ENCODE measurements at places on chromosomes 12 and 14. TPM values are rescaled to one million over a fixed set of nuclear protein-coding genes. Genes with fewer than 3 reads are reported as not detected.
A peak's percentile ranks its signal among the peaks of the same experiment; 100 is the strongest.

DNA sequence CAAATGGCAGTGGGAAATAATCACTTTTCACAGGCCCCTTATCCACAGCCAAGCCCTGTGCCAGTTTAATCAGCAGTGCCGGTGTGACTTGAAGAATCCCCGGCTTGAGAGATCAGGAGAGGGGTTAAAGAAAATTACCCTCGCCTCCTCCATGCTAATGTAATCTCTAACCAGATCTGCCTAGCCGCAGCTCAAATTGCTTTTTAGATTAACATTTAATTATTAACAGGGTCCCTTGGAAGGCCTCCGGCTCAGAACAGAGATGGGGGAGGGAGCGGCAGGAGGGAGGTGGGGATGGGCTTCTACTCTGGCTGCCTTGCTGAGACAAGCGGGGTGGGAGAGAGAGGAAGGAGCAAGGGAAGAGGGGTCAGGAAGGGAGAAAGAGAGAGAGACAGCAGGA, 24.0 kb downstream of the FAM222A start:
- no peaks in the 10 kb centered on the region for H3K4me1 ChIP-seq
- peaks cover 7% of the 10 kb centered on the region for H3K27me3 ChIP-seq
- no peak overlapping the region for H3K4me3 ChIP-seq
- H3K36me3 ChIP-seq, result no peaks in the 10 kb centered on the region

DNA sequence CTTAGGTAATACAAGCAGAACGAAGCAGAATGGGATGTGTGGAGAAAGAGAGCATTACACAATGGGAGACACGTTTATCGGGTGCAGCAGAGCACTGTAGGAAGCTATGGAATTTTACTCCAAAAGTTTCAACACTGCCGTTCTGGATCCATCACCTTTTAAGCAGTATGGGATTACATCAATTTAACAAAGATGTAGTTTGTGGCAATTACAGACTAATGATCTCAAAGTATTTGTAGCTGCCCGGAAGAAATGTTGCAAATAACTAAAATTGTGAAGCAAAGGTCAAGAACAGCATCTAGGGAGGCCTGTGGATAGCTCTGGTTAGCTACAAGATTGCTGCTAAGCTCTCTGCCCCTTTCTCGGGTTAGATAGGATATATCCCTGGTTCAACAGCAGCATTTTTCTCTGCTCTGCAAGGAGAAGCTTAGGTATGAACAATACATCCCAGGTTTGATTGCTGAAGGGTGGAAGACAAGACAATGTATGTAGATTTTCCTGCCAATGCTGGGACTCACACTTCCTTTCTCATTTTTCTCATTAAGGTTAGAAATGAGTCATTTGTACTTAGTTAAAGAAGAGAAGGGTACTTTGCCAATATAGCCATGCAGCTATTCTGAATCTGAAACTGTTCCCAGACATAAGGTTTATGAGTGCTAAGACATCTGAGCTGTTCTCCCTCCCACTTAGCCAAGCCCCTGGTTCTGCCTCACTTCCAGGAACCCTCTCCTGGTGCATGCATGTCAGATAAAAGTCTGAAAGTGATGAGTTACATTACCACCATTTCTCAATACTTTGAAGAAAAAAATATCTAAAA, 75.0 kb upstream of the HIF1A start:
- DNase-seq, result no peak
- no peaks in the 10 kb centered on the region for H3K4me1 ChIP-seq
- H3K4me3 ChIP-seq, result no peak overlapping the region
- H3K27ac ChIP-seq, result no peak overlapping the region

- DNase-seq, result no peak
- no peak overlapping the region for H3K27ac ChIP-seq
- H3K4me3 ChIP-seq, result no peak overlapping the region
- no peaks in the 10 kb centered on the region for H3K36me3 ChIP-seq
- H3K4me1 ChIP-seq, result no peaks in the 10 kb centered on the region
Measured at GRCh38 chr12:93018610-93019009, 89.5 kb upstream of the EEA1 start.

DNA sequence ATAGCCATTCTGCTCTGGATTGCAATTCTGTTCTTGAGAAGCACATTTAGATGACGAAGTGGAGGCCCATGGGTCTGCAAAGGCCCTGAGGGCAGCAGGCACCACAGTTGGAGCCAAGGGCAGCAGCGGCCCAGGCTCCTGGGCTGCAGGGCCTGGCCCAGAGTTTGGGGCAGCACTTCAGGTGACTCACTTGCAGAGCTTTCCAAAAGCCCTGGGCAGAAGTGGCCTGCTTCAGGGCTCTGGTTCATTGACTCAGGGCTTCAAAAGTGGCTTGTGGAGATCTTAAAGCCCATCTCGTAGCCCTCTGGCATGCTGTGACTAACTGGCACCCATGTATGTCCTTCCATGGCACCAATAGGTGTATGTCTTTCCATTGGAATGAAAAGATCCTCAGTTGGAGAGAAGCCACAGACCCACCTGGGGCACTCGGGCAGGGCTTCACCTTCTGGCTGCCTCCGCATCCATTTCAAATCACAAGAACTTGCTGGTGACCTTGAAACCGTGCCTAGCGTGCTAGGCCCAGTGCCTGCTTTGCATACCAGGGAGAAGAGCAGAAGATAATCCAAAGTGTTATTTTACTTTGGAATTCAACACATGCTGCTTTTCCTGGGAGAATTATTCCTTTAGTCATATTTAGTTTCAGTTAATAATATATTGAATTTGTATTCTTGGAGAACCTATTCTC, 106.7 kb downstream of the PRMT8 start:
- H3K27me3 ChIP-seq, result no peaks in the 10 kb centered on the region
- no peaks in the 10 kb centered on the region for H3K36me3 ChIP-seq
- H3K4me1 ChIP-seq, result no peaks in the 10 kb centered on the region
- DNase-seq, result peak; percentile 36
- no peak overlapping the region for H3K27ac ChIP-seq
- no peak overlapping the region for H3K4me3 ChIP-seq

GRCh38 chr14:76710056-76711010, 50.9 kb upstream of the VASH1 start:
- H3K36me3 ChIP-seq, result no peaks in the 10 kb centered on the region
- DNase-seq, result no peak
- H3K27ac ChIP-seq, result no peak overlapping the region
- no peaks in the 10 kb centered on the region for H3K27me3 ChIP-seq

GRCh38 chr12:109764123-109764522, 50.5 kb downstream of the FAM222A start:
- no peaks in the 10 kb centered on the region for H3K36me3 ChIP-seq
- peaks cover 8% of the 10 kb centered on the region for H3K4me1 ChIP-seq
- H3K27me3 ChIP-seq, result no peaks in the 10 kb centered on the region
- no peak overlapping the region for H3K4me3 ChIP-seq

DNA sequence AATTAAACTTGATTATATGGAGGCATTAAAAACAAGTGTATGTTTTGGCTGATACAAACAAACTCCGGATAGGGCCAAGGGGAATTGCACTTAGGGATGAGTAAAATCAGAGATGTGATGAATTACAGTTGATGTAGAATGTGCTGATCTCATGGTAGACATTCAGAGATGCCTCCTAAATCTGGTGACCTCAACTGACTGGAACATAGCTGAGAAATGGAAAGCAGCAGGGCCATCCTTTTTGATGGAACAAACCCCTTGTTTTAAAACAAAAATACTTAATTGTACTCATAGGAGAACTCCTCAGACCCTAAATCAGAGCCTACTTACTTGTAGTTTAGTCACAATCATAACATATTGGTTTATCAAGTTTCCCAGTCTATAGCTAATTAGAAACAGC, 122.8 kb downstream of the C12orf75 start:
- no peak overlapping the region for H3K4me3 ChIP-seq
- no peaks in the 10 kb centered on the region for H3K4me1 ChIP-seq
- no peaks in the 10 kb centered on the region for H3K36me3 ChIP-seq
- H3K27ac ChIP-seq, result no peak overlapping the region

DNA sequence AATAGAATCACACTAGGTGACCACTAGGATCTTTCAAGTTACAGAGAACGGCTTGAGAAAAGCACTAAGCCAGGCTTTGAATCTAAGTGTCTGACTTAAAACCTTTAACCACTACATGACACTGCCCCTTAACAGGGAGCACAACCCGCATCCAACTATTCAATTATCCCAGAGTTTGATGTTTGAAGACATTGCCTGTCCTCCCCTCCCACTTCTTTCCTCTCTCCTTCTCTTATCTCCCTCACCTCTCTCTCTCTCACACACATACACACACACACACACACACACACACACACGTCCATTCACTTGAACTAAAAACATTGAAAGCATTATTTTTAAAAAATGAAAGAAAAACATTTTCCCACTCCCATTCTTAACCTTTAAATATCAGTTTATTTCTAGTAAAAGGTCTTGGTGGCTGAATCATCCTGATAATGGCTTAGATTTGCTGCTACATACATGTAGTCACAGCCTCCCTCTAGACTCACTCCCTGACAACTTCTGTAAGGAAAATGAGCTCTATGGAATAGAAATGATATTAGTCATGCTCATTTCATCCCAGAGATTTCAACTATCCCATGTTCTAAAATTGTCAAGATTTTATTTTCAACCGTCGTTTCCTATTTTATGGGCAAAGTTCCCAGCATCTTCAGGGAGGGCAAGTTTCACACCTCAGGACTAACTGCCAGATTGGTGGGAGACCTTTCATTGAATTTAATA, 53.5 kb upstream of the RAP1B start:
- no peak overlapping the region for H3K4me3 ChIP-seq
- no peaks in the 10 kb centered on the region for H3K36me3 ChIP-seq
- no peak overlapping the region for H3K27ac ChIP-seq
- DNase-seq, result no peak

GRCh38 chr14:32185097-32185496, 16.7 kb upstream of the RNU6-7 start:
- no peak for DNase-seq
- H3K36me3 ChIP-seq, result no peaks in the 10 kb centered on the region
- no peaks in the 10 kb centered on the region for H3K27me3 ChIP-seq
- H3K4me1 ChIP-seq, result no peaks in the 10 kb centered on the region

GRCh38 chr14:59857328-59857727, 13.2 kb downstream of the RTN1 start:
- H3K36me3 ChIP-seq, result no peaks in the 10 kb centered on the region
- no peak for DNase-seq
- H3K4me3 ChIP-seq, result no peak overlapping the region
- no peaks in the 10 kb centered on the region for H3K4me1 ChIP-seq
- H3K27ac ChIP-seq, result no peak overlapping the region
- no peaks in the 10 kb centered on the region for H3K27me3 ChIP-seq

DNA sequence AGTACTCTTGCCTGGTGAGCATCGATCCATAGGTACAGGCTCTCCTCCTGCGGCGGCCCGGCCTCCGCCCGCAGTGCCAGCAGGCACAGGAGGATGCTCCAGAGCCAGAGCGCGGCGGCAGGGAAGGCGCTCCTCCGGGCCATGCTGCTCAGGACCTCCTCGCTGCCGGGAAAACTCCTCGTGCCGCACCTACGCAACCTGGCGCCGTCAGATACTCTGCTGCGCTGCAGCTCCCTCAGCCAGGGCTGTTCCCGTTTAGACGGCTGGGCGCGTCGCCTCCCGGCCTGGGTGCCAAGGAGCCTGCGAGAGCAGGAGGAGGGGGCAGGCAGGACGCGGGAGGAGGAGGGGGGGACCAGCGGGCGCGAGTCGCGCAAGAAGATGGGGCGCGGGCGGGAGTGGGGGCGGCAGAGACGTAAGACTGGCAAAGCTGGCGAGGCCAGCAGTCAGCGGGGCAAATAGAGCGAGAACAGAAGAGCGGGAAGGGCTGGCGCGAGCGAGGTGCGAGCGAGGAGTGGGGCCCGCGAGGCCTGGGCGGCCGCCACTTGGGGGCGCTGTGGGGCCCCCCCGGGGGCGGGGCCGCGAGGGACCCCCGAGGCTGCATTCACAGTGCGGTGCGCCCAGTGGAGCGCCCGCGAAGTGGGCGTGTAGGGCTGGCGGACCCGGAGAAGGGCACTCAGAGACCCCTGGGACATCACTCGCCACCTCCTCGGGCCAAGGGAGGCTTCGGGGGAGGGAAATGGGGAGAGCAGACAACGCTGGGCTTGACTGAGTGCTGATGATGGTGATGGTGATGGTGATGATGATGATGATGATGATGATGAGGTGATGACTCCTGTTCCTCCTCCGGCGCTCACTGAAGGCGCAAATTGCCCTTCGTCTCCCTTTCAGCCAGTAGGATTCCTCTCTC, at the start of gene WIF1:
TSS of gene WIF1 (minus strand) at position 257 of the 907 bp plus-strand sequence. CDS start at position 143, 114 bp downstream.
- no peaks in the 10 kb centered on the region for H3K36me3 ChIP-seq
- DNase-seq, result peak; percentile 91
- peaks cover 6% of the 10 kb centered on the region for H3K4me1 ChIP-seq
- no peak within 1 kb of the TSS for H3K27ac ChIP-seq

DNA sequence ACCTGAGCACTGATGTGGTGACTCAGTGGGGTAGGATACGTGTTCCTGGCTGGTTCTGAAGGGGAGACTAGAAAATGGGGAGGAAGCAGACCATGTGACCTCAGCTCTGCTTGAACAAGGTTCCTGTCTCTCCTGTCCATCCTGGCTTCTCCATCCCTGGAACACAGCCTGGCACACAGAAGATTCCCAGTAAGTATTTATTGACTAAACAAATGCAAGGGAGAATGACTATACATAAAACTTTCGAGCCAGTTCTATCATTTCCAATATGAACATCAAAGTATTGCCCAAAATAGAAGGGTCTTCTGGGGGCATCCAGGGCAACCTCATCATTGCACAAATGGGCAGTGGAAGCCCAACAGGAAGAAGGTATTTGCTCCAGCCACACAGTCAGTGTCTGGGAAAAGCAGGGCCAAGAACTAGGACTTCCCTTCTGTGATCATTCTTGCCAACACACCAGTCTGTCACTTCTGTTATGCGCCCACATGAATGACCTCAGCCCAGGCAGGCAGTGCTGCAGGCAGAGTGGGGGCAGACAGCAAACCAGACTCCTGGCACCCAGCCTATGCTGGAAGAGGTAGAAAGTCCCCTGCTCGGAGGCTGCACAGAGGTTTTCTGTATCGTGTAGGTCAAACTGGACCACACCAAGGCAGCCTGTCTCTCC, 5.6 kb upstream of the SERPINA9 start:
- H3K36me3 ChIP-seq, result no peaks in the 10 kb centered on the region
- no peaks in the 10 kb centered on the region for H3K4me1 ChIP-seq
- H3K27me3 ChIP-seq, result peaks cover 2% of the 10 kb centered on the region

DNA sequence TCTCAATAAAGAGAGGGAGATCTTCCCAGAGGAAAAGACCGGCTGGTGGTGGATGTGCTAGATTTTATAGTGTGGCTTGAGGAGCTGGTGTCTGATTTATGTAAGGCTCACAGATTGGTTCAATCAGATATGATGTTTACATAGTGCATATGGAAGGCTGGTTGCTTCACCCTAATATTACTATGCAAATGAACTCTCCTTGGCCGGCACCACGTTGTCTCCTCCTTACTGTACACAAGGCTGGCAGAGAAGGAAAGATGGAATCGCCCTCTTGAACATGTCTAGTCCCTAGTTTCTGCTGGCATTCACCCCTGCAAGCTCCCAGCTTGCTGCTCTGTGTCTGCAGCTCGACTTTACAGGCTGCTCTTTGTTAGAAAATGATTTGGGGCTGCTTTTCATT, 8.9 kb downstream of the FAM186A start:
- no peaks in the 10 kb centered on the region for H3K27me3 ChIP-seq
- H3K4me3 ChIP-seq, result no peak overlapping the region
- H3K36me3 ChIP-seq, result no peaks in the 10 kb centered on the region
- no peak overlapping the region for H3K27ac ChIP-seq
- DNase-seq, result no peak
- no peaks in the 10 kb centered on the region for H3K4me1 ChIP-seq

The JAG2 gene
- total RNA-seq, result 31.2 TPM

The DHRS2 gene
- total RNA-seq, result 0.61 TPM

The ZNF705A gene
- total RNA-seq, result not detected

The CLBA1 gene
- 6.9 TPM for total RNA-seq

The TAS2R46 gene
- total RNA-seq, result 1.3 TPM

The CPM gene
- 165 TPM for total RNA-seq
